EH (cell line): ENCODE measurements at places on chromosomes 7 and 10.
A peak's percentile ranks its signal among the peaks of the same experiment; 100 is the strongest.

DNA sequence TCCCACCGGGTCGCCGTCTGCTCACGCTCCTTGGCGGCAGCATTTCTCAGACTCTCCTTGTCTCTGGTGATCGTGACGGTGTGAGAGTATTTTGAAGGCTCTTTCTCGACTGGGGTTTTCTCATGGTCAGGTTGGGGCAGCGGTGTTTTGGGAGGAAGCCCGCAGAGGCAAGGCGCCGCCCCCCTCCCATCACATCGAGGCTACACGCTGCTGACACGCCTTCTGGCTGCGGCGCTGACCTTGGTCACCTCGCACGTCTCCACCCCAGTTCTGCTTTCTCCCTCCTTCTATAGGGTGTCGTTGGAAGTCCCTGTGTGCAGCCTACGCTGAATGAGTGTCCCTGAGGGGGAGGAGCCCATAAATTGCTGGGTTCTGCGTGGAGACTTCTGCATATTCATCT is 55.2 kb downstream of the GLRX3 start:
- no peak for DNase-seq

DNA sequence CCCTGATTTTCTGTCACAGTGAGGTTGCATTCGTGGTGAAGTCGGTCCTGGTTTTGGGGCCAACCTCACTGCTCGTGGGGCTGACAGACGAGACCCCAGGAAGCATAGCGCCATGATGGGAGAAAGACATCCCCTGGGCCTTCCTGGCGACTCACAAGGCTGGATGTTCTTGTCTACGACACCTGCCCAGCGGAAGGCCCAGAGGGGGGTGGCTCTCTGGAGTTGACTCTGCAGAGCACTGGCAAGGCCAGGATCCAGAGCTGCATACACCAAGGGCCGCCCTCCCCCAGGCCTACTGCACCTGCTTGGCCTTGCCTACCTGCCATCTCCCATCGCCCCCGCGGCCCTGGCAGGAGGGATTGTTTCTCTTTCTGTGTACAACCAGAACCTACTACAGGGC is 608.9 kb downstream of the PTPRN2 start:
- no peak for DNase-seq

DNA sequence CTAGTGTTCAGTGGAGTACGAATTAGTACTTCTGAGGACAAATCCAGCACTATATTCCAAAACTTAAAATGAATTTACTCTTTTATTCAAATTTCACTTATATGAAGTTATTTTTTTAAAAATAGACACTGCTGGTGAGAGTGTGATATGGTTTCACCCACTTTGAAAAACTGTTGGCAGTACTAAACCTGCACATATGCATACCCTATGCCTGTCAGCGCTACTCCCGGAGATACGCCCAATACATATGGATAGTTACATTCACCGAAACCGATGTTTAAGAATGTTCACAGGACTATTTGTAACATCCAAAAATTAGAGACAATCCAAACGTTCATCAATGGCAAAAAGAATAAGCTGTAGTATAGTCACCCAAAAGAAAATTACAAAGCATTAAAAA is 69.6 kb downstream of the UBE2H start:
- DNase-seq, result no peak

GRCh38 chr10:102188298-102188940 is 36.2 kb downstream of the NOLC1 start:
- DNase-seq, result no peak

GRCh38 chr10:77793831-77794230 is 132.7 kb downstream of the DLG5 start:
- no peak for DNase-seq

DNA sequence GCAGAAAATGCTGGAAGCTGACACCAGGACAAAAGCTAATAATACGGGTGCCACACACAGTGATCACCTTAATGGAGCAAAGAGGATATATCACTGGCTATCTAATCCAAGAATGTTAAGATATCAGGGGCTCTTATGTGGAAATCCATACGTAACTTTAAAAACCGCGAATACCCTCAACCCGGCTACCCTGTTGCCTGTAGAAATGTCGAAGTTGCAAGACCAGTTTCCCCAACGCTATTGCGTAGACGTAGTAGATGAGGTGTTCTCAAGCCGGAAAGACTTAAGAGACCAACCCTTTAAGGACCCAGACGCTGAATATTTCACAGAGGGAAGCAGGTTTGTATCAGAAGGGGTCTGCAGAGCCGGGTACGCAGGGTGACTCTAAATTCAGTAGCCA is 7.9 kb upstream of the CYREN start:
- no peak for DNase-seq

- no peak for DNase-seq
Measured at GRCh38 chr10:127161482-127161881, 34.9 kb downstream of the INSYN2A start.

GRCh38 chr10:53108317-53108934 is 335.8 kb upstream of the MBL2 start:
- DNase-seq, result no peak

GRCh38 chr7:140053812-140054539 is 8.8 kb downstream of the PARP12 start:
- DNase-seq, result no peak

- peak; percentile 38 for DNase-seq
Measured at GRCh38 chr7:144027070-144027469, 21.7 kb upstream of the OR2A5 start.

GRCh38 chr10:32376097-32376496 is 29.1 kb upstream of the EPC1 start:
- DNase-seq, result no peak

DNA sequence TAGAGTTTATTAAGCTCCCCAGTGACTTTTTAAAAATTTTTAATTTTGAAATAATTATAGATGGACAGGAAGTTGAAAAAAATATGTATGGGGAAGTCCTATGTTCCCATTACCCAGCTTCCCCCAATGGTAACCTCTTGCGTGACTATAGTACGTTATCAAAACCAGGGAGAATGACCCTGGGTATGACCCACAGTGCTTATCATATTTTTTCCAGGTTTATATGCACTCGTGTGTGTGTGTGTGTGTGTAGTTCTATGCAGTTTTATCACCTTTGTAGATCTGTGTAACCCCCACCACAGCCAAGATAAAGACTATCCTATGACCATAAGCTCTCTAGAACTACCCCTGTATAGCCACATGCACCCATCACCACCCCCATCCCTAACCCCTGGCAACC is 72.8 kb downstream of the TBXAS1 start:
- no peak for DNase-seq

DNA sequence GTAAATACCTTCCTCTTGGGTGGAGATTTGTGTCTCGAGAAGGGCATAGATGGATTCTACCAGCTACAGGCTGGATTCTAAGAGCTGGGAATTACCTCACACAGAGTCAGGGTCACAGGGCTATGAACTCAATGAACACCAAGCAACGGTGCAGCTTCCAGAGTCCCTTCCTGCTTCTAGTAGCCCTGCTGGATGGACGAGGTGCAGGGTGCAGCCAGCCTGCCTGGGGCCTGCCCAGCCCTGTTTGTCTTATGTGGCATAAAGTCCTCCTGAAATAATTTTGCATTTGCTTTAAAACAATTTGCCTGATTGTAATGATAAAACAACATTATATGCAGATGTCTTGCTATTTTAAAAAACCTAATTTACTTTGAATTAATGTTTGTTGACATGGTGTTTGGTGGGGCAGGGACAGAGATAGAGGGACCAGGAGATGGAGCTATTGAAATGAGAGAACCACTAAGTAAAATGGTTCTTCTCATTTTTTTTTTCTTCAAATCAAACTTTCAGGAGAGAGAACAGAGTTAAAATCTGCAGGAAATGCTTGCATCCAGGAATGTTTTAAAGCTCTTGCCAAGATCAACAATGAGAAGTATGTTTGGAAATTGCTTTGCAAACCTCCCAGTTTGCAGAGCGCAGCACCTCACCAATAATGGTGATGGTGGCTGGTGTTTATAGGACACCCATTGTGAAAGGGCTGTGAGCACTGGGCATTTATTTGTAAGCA is 305.4 kb upstream of the PODXL start:
- peak; percentile 75 for DNase-seq

- no peak for DNase-seq
Measured at GRCh38 chr7:100892364-100893317, 3.0 kb downstream of the ACHE start.

DNA sequence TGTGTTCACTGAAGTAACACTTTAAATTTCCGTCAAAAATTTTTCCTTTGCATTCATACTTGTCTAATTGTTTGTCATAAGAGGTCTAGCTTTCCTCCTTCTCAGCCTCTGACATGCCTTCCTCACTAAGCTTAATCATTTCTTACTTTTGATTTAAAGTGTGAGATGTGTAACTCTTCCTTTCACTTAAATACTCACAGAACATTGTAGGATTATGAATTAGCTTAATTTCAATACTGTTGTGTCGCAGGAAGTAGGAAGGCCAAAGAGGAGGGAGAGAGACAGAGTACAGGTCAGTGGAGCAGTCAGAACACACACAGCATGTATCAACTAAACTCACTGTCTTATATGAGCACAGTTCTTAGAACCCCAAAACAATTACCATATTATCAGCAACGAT is 99.0 kb downstream of the SRPK2 start:
- no peak for DNase-seq

DNA sequence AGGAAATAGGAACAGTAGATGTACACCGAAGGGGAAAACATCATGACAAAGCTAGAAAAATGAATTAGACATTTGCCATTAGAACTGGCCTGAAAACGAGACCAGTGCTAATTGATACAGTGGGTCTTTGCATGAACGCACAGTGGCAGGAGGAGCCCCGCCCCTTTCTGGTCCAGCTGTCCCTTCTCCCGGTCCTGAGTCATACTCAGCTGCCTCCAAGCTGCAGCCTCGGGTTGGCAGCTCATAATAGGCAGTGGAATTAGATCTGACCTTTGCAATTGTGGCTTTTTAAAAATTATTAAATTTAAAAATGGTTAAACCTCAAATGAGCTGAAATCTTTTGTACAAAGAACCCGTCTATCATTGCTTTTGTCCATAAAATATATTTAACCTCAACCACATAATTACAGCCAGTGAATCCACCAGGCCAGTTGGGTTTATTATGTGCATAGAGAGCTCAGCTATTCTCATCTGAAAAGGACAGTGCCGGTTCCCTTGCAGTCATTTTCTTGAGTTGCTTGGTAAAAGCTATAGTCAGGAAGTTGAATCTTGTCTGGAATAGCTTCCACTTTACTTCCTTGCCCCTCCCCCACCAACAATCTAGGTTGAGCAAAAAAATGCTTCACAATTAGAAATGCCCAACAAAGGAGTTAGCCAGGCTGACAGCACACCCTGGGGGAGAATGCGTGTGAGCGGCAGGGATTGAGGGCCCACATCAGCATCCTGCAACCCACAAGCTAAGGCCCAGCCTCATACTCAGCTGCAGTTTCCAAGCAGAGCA is 147.1 kb downstream of the BUB3 start:
- peak; percentile 16 for DNase-seq

GRCh38 chr7:38220452-38220851 is 42.4 kb downstream of the STARD3NL start:
- DNase-seq, result no peak

- DNase-seq, result peak; percentile 44
Measured at GRCh38 chr7:42479816-42480633, 243.0 kb upstream of the GLI3 start.

- no peak for DNase-seq
Measured at GRCh38 chr10:130652544-130652943, 516.4 kb downstream of the GLRX3 start.

DNA sequence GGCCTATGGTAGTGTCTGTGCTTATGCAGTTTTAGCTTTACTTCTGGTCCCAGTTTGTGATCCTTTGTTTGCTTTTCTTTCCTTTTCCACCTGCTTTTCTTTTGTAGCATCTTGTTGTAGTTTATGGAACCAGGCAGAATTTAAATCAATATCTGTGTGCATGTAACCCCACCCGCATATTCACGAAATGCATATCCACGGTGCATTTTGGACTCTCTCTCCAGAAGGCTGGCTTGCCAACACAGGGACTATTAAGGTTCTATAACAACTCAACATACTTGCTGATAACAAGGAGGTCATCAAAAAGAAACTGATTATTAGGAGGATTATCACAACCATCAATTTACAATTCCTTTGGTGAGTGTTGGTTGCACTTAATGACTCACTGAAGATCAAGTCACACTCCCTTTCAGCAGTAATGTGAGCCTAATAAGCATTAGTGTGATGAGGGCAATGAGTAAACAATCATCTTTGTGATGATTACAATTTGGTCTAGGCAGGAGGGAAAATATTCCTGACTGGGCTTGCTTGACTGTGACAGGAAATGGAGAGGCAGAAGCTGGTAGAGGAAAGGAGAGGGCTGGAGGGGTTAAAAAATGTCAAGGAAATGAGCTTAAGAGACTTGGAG is 378.6 kb downstream of the REEP3 start:
- no peak for DNase-seq

DNA sequence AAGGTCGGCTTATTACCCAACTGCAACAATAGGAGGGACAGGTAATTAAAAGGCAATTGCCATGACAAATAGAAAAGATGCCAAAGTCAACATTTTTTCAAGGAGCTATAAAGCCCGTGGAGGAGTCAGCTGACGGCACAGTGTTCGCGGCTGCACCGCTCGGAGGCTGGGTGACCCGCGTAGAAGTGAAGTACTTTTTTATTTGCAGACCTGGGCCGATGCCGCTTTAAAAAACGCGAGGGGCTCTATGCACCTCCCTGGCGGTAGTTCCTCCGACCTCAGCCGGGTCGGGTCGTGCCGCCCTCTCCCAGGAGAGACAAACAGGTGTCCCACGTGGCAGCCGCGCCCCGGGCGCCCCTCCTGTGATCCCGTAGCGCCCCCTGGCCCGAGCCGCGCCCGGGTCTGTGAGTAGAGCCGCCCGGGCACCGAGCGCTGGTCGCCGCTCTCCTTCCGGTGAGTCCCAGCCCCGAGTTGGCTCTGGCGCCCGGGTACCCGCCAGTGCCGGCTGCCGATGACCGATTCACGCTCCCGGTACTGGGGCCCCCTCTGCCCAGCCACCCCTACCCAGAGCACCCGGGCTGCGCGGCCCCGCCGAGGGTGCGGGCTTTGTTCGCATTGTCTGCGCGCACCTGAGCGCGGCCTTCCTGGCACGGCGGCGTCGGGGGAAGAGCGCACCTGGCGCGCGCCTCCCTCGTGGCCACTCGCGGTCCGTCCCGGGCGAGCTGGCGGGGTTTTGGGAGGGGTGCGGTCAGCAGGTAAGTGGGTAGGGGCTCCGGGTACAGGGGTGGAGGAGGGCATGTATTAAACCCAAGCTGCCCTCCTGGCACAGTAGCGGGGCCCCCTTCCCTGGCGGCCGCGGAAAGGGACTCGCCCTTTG is at the start of gene VWA2:
VWA2 (plus strand) TSS at position 138 of the 877 bp plus-strand sequence. CDS start 9,460 bp downstream, outside the sequence.
- no peak for DNase-seq

DNA sequence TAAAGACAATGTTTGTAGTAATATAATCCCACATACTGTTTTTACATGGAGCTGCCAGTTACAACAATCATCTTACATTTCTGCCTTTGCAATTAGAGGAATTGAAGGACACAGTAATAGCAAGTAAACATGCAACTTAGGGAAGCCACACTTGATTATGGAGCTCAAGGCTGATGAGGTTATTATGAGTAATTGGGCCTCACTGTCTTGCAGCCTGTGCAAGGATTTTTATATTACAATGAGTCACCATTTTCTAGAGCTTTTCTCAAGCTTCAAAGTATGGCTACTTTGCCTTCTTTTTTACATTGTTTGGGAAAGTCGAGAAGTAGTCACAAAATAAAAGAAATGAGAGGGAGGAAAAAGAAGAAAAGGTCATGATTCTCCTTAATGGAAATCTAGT is 226.4 kb downstream of the KIAA1217 start:
- DNase-seq, result peak; percentile 92
